ENCODE measurements at places on chromosomes 11 and 22.

- DNase-seq = no peak
Observed at GRCh38 chr11:106017093-106017492, 4.9 kb downstream of the MSANTD4 start.

DNA sequence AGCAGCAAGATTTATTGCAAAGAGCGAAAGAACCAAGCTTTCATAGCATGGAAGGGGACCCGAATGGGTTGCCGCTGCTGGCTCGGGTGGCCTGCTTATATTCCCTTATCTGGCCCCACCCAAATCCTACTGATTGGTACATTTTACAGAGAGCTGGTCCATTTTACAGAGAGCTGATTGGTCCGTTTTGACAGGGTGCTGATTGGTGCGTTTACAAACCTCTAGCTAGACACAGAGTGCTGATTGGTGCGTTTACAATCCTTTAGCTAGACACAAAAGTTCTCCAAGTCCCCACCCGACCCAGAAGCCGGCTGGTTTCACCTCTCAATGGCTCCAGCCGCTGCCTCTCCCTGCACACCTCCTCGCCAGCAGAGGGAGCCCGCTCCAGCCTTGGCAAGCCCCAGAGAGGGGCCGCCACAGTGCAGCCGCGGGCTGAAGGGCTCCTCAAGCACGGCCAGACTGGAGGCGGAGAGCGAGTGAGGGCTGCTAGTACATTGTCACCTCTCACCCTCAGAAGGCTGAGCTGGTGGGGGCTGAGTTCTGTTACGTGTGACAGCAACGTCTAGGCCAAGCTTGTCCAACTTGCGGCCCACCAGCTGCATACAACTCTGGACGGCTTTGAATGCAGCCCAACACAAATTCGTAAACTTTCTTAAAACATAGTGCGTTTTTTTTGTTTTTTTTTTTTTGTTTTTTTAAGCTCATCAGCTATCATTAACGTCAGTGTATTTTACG, 8.7 kb downstream of the PTH start:
- DNase-seq = no peak

- no peak for DNase-seq
Observed at GRCh38 chr11:120750647-120751549, 239.3 kb downstream of the GRIK4 start.

GRCh38 chr11:11669233-11669846, 47.5 kb upstream of the GALNT18 start:
- no peak for DNase-seq

GRCh38 chr22:16967453-16968217, 40.4 kb downstream of the GAB4 start:
- no peak for DNase-seq

DNA sequence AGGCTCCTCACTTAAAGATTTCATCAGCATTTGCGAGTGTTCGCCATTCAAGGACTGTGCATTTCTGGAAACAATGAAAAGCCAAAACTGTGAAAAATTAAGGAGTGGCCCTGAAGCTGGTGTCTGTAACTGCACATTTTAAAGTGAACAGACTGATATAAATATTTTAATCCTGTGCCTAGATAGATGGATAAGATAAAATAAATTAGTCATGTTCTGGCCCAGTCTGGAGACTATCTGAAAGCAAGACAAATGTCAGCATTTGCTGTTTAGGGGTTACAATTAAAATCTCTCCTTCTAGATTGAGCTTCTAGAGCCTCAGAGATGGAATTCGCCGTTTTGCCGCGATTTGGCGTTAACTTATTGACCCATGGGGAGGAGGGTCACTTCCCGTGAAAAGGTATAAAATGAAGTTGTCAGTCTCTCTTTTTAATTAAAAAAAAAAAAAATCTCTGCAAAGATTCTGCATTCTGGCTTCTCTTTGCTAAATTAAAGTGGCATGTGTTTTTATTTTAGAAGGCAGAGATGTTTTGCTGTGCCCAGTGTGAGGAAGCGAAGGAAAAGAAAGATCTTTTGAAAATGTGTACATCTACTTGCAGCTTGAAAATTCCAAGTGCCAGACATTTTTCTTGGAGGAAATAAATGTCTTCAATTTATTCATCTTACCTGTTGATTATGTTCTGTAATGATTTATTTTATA, 79.7 kb upstream of the WNT7B start:
- no peak for DNase-seq

GRCh38 chr11:16779436-16779835, 41.0 kb downstream of the C11orf58 start:
- no peak for DNase-seq

- no peak for DNase-seq
Observed at GRCh38 chr11:7587712-7588111, 73.9 kb downstream of the PPFIBP2 start.

DNA sequence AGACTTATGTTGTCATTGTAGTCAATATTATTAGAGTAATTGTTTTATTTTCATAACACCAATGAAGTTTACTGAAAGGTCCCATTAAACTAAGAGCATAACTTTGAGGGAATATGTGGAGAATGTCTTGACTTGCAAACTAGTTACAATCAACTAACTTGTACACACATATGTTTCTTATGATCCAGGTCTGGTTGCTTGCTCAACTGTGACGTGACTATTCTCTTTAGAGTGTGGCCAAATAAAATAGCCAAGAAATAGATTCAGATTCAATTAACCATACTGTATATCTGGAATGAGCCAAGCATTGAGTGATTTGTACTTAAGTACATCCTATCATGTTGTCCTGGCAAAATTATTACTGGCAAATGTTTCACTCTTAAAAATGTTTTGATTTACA, 101.7 kb downstream of the METTL15 start:
- no peak for DNase-seq

GRCh38 chr11:31397239-31397834, 27.7 kb downstream of the DNAJC24 start:
- DNase-seq = no peak

GRCh38 chr22:49727191-49727880, 100.3 kb downstream of the BRD1 start:
- no peak for DNase-seq

DNA sequence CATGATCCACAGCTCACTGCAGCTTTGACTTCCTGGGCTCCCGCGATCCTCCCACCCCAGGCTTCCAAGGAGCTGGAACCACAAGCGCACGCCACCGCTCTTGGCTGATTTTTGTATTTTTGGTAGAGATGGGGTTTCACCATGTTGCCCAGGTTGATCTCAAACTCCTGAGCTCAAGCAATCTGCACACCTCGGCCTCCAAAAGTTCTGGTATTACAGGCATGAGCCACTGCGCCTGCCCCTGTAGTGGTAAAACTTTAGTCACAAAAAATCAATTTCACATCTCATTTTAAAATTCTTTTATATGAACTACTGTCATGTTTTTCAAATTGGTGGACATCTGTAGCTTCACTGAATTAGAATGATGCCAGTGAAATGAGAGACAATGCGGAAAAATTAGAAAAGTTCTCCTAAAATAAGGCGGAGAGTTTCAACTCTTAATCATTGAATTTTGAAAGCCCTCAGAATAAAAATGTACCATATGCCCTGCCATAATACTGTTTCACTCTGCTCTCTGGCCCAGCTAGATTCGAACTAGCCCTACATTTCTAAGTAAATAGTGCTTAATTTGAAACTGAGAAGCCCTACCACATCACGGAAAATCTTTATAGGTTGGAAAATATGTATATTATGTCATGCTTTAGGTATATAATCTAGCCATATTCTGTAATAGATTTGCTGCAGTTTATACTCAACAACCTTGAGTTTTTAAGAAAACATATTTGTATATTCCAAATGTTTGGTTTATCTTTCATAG, 78.7 kb downstream of the HORMAD2 start:
- peak; percentile 9 for DNase-seq

All from renal pelvis (tissue), 12 donors.